Activated gamma-delta T cell treated with Interleukin-2 at 50 U/mL for 16 hours (primary cell): ENCODE measurements at places on chromosomes 11 and 22.

DNA sequence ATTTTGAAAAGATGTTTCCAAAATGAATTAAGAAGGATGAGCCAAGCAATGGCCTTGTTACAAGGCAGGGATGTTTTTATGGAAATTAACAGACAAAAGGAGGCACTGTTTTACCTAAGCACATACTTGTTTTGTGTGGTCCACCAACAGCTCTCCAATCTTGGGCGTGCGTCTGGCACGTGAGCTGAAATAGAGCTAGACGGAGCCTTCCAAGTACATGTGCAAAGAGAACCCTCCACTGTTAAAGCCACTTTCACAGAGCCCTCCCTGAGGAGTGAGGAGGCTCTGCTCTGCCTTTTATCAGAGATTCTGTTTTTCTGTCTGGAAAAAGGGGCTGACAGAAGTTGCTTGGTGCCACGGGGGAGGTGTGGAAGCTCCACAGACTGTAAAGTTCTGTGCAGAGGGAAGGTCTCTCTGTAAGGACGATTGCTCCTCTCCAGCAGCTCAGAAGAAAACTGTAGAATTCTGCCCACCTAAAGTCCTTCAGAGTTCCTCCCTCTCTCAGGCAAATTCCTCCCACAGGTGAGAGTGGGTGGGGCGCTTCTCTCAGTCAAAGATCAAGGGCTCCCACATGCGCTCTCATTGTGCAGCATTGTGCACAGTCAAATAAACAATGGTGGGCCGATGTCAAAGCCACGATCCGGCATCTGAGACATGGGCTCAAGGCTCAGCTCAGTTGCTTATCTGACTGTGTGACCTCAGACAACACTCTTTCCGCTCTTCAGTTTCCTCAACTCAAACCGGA lies 92.6 kb upstream of the CSNK2A3 start:
- no peak for DNase-seq

DNA sequence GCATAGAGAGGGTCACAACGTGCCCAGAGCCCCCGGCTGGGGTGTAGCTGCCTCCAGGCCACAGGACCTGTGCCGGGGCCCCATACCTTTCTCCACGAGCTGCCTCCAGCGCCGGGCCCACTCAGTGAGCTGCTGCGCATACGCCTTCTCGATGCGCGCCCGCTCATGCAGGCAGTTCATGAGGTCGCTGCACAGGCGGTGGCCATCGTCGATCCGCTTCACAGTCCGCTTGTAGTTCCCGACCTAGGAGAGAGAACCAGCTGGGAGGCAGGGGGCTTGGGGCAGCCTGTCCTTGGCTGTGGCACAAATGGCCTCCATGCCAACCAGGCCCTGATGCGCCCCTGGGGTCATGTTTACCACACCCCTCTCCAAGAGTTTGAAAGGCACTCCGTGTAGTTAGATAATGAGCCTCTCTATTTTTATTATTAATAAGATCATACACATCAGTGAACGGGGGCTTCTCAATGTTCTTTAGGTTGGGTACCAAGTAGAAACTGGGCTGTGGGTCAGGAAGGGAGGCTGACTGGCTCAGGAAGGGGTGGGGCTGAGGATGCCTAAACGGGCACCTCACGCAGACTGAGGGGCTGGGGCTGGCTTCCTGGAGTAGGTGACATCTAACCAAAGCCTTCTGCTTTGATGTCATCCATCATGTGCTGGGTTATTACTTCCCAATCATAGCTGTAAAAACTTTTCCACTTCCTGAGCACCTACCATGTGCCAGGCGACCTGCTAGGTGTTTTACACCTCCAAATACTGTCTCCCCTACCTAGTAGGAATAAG lies 36.5 kb upstream of the ARFGAP3 start:
- DNase-seq, result peak; percentile 13

- no peak for DNase-seq
Observed at GRCh38 chr22:27794226-27794625, 7.3 kb downstream of the MN1 start.

- no peak for DNase-seq
Observed at GRCh38 chr11:66844496-66845142, 1.4 kb downstream of the RCE1 start.

GRCh38 chr11:66951927-66952337 lies 6.3 kb downstream of the PC start:
- no peak for DNase-seq

- no peak for DNase-seq
Observed at GRCh38 chr11:74332291-74332690, 20.9 kb upstream of the P4HA3 start.

- no peak for DNase-seq
Observed at GRCh38 chr11:16289541-16289940, 66.8 kb downstream of the SOX6 start.

DNA sequence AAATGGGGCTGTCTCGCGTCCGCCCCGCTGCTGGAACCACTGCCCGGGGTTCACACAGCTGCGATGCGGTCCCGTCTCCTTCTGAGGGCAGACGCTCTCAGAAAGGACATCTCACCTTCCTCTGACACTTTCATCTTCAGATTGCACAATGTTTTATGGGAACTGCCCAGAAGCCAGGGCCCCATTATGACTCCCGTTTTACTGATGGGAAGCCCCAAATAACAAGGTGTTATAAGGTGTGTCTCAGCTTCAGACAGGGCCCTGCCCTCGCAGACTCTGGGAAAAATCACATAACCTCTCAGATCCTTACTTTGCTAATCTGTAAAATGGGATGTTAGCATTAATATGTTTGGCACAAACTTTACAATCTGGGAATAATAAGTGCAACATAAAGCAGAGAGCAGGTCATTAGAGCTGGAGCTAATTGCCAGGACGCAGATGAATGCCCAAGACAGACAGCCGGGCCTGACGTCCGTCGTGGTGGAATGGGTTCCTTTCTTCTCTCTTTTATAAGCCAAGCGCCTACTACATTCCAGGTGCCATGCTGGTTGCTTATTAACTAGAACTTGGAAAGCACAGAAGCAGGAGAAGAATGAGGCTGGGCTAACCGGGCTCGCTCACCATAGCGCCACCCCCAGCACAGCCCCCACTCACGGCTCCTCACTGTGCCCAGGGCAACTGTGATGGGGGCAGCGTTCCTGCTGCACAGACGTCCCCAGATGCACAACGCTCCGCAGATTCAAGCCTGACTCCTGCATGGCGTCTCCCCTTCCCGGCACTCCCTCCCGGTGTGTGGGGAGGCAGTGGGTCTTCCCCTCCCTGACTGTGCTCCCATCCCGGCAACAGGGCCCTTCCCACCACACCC lies 43.8 kb downstream of the TRMU start:
- DNase-seq, result no peak

DNA sequence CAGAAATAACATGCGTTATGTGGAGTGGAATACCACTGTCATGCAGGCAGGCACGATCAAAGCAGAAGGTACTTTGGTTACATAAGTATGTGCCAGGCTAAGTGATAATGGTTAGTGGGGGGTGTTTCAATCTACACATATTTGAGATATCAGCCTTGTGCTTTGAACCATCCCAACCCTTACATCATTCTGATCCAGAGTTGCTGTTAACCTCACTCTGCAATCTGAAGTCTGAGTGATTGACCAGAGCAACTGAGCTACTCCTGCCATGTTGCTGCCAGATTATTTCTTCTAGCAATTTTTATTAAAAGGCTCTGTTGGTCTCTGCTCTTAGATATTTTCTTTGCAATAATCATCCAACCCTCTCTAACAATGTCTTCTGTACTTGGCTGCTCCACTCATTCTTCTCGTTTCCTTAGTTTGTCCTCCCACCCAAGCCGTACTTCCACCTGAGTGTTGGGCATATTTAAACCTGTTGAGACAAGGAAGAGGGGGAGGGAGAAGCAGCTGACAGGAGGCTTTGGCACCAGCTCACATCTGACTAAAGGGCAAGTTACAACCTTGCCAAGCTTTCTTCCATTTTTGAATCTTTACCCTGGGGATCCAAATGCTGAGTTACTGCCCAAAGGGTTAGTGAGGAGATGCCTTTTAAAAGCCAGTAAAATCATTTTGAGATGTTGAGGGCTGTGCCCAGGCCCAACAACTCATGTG lies 114.1 kb upstream of the SESN3 start:
- DNase-seq, result no peak

DNA sequence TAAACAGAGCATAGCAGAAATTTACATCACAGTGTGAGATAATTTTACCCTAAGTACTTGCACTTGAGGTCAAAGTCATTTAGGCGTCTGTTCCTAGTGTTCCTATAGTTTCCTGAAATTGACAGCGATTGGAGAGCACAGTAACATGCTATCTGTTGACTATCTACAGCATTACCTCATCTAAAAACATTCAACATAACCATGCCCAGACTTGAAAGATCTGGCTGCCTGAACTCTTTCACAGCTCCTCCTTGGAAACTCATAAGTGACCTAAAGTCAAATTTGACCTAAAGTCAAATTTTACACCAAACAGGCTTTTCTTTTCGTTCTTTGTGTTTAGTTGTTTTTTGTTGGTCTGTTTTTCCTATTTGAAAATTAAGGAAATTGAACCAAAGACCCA lies 233.8 kb upstream of the UBASH3B start:
- no peak for DNase-seq

DNA sequence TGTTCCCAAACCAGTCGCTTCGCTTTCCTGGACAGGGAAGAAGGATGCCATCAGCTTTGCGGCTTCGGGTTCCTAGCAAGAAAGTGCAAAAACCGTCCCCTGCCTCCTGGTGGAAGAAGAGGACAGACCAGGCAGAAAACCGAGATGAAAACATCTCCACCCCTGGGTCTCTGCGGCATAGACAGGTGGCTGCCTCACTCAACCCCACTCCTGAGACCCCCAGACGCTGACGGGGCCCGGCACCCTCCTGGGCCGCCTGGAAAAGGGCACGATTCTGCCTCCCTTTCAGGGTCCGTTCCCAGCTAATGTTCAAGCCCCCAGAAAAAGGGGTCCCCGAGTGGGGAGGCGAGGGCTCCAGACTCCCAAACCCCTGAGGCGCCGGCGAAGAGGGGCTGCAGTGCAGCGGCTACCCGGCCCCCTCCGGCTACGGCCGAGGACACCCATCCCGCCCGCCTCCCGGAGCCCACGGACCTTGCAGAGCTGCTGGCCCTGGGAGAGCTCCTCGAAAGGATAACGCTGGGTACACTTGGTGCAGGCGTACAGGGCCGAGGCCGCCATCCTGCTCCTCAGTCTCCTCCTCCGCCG lies 569 bp downstream of the FAM76B start:
- peak; percentile 38 for DNase-seq
